Anterior cingulate cortex (tissue), 58 donors: ENCODE measurements at places on chromosomes 2 and 18.

DNA sequence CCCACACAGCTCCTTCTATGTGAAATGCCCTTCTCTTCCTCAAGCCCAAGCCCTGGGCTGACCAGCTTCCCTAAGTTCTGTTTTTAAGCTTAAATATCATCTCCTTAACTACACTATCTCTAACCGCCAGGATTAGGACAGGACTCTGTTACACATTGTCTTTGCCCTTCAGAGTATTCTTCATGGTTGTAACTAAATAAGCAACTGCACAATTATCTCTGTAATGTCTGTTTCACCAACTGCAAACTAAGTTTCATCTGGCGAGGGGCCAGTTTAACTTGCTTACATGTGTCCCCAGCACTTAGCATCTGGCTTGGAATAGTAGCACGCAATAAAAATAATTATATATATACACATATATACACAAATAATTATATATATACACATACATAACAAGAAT is 1.1 kb upstream of the ERMN start:
- no peak for DNase-seq

GRCh38 chr2:101267671-101268656 is 15.3 kb downstream of the CNOT11 start:
- no peak for DNase-seq

- DNase-seq: no peak
Measured at GRCh38 chr2:193267496-193268002, 1072.8 kb upstream of the TMEFF2 start.

DNA sequence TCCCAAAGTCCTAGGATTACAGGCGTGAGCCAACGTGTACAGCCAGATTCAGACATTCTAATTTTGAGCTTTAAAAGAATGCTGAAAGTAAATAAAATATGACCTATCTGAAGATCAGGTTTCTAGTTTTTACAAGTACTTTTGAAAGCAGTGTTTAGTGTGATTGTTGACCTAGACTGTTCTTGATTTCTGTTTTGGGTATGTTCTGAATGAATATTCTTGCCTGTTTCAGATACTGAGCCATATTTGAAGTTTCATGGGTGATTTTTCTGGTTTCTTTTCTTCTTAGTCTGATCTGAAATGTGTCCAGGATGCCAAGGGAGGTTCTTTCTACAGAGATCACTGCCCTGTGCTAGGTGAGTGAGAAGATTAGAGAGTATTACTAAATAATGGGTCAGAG is 37.2 kb downstream of the MIB1 start:
- DNase-seq: no peak

DNA sequence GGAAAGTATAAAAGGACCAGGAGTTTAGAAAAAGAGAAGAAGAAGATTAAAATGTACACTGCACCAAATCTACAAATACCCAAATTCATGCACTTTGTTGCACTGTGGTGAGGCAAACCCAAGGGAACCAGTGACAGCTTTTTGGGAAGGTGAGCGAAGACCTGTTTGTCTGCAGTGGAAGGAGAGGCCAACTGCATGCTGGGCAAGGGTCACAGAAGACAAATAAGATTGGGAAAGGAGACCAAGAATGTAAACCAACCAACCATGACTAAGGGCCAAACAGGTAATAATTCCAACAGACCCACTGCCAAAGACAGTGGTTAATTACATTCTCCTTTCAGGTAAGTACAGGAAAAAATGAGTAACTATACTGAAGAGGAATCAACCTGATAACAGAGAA is 202.8 kb downstream of the STK39 start:
- DNase-seq: no peak

GRCh38 chr2:137741784-137742362 is 222.4 kb upstream of the HNMT start:
- no peak for DNase-seq

DNA sequence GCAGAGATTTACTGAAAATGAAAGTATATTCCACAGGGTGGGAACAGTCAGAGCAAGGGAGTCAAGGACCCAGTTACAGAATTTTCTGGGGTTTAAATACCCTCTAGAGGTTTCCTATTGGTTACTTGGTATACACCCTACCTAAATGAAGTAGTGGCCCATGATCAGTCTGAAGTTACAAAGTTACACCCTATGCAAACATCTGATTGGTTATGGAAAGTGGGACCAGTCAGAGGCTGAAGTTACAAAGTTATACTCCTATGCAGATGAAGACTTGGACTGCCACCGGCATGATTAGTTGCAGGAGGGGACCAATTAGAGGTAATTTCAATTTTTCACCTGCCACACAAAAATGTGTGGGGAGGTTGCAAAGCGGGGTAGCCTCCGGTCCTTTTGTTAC is 56.2 kb downstream of the USP34 start:
- DNase-seq: no peak

DNA sequence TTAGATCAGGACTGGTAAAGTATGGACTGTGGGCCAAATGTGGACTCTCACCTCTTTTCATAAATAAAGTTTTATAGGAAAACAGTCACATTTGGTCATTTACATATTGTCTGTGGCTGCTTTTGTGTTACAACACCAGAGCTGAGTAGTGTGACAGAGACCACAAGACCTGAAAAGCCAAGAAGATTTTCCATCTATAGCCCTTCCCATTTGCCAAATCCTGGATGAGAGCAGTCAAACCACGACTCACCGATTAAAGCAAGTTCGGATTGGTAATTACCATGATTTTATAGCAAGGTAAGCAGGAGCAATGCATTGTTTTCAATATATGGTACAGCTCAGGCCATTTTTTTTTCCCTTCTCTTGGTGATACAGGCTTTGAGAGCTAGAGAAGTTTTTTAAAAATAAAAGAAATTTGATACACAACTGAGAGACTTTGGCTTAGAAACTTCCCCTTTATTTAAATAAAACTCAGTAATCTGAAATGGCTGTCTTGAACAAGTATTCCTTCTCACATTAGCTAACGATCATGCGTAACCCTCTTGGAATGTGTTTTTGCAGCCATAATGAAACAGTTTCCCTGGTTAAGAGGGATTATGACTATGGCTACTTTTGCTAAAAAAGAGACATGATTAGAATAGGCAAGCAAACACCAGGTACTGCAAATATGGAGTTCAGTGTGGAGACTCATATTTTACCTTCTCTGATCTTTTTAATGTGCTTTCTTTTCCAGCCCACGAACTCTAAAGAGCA is 9.5 kb upstream of the MALL start:
- no peak for DNase-seq

- DNase-seq: no peak
Measured at GRCh38 chr2:126707191-126707590, 51.2 kb downstream of the GYPC start.
